ENCODE measurements at places on chromosomes 1 and 21.

DNA sequence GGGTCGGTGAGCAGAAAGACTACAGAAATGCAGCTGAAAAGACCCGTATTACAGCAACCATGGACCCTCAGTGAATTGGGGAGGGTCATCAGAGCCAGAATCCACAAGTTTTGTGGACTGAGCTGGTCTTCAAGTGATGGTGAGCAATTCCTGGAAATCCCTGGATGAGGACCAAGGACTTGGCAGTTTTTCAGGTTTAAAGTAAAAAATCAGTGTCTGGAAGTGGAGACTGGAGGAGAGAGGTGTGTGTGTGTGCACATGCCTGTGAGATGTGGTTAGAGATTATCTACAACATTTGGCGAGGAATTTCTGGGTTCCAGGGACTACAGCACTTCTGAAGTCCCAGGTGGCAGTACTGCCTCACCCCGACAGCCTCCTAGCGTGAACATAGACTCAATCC, 56.4 kb downstream of the KIRREL1 start:
- DNase-seq: no peak

GRCh38 chr1:229196404-229197264, 74.3 kb upstream of the RAB4A start:
- no peak for DNase-seq

GRCh38 chr1:231011360-231011759, 28.7 kb downstream of the FAM89A start:
- DNase-seq: no peak

DNA sequence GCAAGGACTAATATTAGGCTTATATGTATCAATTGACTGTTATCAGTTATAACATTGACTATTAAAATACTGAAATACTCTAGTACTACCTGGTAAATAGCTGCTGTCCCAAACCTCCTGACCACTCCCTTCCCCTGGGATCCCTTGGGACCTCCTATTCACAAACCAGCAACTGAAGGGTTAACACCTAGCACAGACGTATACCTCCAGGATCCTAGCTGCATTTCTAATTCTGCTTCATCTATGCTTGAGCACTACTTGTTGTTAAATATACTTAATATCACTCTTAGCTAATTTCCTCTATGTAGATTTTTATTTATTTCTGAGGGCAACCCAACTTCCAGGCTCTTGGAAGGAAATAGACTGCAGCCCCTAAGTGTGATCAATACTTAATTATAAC, 1.8 kb upstream of the NFYC start:
- no peak for DNase-seq

DNA sequence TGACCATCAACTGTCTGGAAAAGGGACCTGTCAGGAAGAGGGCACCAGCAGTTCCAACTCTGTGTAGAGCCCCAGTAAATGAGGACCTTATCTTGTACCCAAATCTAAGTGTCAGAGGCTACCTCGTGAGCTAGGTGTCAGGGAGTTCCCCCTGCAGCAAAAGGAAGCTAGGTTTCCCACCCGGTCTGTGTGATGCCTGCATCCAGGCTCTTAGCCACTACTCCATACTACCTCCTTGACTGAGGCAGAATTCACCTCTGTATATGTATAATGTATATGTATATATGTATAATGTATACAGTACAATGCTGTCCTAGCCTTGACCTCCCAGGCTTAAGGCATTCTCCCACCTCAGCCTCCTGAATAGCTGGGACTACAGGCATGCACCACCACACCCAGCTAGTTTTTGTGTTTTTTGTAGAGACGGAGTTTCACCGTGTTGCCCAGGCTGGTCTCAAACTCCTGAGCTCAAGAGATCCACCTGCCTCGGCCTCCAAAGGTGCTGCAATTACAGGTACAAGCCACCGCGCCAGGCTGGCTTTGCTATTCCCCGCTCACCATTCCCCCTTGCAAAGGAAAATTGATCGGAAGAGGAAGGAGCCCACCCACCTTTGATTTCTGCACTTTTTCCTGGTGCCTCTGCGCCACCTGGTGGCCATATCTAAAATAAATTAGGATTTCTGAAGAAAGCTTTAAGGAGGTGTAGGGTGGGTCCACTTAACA, 15.7 kb upstream of the LUZP1 start:
- DNase-seq: peak; percentile 42

GRCh38 chr1:21651214-21652042, 17.7 kb downstream of the RAP1GAP start:
- DNase-seq: peak; percentile 40

GRCh38 chr1:155083865-155084721, 5.5 kb downstream of the EFNA3 start:
- DNase-seq: no peak

DNA sequence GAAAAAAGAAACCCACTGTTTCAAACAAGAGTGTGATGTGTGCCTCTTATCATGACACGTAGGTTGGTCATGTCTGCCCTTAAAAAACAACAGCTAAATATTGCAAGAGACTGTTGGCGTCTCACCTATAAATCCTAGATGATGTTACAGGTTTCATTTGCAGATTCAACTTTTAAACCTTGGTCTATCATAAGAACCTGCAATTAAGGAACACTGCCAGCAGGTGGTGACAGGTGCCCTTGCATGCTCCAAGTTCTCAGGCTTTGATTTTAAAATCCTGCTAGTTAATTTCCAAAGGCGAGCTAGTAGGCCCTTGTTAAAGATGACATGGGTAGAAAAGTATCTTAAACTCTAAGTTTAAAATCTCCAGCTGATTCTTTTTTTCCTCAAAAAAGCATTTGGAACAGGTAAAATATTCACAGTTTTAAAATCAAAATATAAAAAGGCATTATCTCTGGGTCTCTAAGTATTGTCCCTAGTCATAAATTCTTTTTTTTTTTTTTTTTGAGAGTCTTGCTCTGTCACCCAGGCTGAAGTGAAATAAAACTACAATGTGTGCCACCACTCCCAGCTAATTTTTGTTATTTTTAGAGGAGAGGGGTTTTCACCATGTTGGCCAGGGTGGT, 39.1 kb downstream of the CLSTN1 start:
- DNase-seq: peak; percentile 46

DNA sequence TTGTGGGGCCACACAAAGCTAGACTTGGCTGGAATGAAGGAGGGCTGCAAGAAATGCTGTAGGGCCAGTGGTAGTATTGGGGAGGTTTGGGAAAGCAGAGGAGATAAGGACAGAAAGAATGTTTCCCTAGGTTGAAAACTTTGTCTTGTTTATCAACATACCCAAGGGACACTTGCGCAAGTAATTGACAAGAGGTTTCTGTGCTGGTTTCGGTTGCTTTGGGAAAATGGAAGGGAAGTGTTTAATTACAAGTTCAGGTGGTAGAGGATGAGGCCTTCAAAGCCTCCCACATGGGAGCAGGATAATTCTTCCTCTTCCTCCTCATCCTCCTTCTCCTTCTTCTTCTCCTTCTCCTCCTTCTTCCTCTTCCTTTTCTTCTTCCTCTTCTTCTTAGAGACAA, 182.1 kb upstream of the LMO4 start:
- no peak for DNase-seq

DNA sequence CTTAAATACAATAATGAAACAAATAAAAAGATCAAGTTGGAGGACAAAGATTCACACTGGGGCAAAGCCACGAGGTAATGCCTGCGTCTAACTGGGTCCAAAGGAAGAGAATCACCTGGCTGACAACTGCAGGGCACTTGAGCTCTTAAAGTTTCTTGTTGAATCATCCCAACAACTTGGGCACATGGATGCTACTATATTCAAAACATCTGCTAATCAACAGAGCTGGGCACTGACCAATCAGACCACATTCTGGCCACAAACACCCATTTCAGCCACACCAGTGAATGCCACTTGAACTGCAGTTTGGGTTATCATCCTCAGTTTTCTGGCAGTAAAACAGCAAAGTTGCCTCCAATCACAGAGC, 51.0 kb downstream of the ABCA4 start:
- DNase-seq: no peak

- DNase-seq: no peak
Measured at GRCh38 chr1:184757406-184757805, 2.7 kb upstream of the EDEM3 start.

DNA sequence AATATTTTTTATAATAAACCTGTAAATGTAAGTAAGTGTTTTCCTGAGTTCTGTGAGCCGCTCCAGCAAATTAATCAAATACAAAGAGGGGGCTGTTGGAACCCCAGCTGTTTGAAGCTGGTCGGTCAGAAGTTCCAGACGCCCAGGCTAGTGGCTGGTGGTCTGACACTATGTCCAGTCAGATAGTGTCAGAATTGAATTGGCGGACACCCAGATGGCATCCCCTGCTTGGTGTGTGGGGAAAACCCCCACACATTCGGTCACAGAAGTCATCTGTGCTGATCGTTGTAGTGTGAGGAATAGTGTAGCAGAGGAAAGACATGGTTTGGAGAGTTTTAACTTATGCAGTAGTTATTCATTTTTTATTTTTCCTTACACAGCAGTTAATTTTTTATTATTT, 32.4 kb downstream of the TBCE start:
- DNase-seq: no peak

- DNase-seq: no peak
Measured at GRCh38 chr1:240362826-240363225, 249.1 kb downstream of the GREM2 start.

DNA sequence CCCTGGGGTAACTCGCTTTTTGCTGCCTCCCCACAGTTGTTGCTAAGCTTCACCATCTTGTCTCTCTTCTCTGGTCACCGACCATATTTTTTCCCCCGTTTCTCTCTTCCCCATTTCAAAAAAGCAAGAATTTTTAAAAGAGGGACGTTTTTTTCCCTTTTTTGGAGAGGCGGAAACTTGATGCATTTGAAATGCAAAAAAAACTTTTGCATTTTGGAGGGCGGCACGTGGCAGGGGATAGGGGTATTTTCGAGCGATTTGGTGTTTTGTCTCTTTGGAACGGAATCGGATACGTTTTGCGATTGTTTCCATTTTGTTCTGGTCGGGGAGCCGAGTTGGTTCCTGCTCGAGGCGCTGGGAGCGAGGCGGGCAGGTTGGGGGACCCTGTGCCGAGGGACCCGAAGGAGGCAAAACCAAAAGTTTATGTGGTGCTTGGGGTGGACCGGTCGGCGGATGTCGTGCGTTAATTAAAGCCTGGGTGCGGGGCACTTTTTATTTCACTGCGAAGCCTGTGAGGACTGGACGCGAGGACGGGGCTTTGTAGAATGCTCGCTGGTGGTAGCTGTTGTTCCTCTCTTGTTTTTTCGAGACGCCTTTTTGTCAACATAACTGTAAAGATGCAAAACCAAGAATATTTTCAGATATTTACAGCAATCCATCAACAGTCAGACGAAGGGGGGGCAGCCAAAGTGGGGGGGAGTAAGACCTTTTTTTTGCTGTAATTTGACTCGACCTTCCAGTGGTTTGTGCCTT, 884 bp downstream of the H3-3A start:
- peak; percentile 40 for DNase-seq

DNA sequence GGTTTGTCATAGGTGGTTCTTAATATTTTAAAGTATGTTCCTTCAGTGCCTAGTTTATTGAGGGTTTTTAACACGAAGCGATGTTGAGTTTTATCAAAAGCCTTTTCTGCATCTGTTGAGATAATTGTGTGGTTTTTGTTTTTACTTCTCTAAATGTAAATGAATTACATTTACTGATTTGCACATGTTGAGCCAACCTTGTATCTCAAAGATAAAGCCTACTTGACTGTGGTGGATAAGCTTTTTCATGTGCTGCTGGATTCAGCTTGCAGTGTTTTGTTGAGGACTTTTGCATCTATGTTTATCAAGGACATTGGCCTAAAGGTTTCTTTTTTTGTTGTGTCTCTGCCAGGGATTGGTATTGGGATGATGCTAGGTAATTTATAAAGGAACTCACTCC, 142.5 kb downstream of the PRDM2 start:
- DNase-seq: no peak

- no peak for DNase-seq
Measured at GRCh38 chr1:47935856-47936255, 61.3 kb downstream of the TRABD2B start.

DNA sequence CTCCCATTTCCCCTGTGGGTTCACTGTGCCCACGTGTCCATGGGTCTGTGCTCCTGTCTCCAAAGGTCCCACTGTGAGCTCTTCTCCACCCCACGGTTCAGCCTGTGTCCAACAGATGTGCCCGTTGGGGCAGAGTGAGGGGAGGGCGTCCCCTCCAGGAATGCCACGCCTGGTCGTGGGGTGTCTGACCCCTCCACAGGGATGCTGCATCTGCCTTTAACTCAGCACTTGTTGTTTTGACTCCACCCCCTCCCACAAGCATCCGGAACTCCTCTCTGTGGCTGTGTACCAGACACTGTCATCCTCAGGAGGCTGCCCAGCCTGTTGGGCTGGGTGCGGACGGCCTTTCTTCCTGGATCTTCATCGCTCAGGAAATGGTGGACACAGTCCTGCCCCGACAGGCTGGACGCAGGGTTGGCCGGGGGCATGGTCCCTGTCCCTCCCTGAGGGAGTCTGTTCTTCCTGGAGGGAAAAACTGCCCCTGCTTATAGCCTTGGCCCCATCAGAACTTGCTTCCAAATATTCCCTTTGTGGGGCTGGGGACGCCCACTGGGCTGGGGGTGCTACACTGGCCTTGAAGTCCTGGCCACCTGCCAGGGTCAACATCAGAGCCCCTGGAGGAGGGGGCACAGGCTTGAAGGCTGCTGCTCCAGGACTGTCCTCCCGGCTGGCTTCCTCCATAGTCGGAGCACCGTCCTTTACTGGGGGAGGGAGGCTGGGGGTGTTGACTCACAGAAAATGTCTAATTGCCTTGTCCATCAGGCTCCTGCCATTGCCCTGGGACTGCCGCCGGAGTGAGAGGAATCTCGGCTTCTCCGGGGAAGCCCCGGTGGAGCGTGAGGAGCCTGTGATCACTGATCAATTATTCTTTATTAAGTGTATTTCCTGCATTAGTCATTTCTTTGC, 182.0 kb upstream of the C1orf174 start:
- no peak for DNase-seq

DNA sequence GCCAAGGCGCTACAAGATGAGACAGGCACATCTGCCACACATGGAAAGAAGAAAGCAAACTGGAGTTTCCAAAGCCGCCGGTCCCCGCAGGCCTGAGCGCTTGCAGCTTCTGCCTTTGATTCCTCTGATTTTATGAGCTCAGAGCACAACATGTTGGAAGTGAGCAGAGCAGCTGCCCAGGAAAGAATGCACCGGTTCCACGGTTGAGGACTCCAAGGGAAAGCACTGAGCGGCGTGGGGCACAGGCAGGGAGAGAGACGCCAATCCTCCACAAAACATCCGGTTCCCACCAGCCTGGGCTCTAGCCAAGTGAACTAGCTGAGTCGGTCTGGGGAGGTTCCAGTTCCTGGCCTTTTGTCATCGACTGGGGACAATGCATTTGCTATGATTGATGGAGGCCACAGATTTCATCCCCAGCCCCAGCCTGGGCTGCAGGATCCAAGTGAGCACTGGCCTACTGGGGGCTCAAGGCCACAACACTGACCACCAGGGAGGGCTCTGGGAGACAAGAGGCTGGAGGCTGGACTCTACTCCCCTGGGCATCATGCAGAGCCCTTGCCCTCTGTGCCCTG, 253.1 kb upstream of the IRF2BP2 start:
- DNase-seq: no peak

- DNase-seq: no peak
Measured at GRCh38 chr1:201456499-201457309, 12.3 kb downstream of the PHLDA3 start.
